Stimulated activated CD4-positive, alpha-beta T cell treated with anti-CD3 and anti-CD28 coated beads, Interleukin-12 subunit alpha, Interleukin-12 subunit beta, amount 100 ng/mL, for 4 hours (primary cell): ENCODE measurements at places on chromosomes 6 and 20.

DNA sequence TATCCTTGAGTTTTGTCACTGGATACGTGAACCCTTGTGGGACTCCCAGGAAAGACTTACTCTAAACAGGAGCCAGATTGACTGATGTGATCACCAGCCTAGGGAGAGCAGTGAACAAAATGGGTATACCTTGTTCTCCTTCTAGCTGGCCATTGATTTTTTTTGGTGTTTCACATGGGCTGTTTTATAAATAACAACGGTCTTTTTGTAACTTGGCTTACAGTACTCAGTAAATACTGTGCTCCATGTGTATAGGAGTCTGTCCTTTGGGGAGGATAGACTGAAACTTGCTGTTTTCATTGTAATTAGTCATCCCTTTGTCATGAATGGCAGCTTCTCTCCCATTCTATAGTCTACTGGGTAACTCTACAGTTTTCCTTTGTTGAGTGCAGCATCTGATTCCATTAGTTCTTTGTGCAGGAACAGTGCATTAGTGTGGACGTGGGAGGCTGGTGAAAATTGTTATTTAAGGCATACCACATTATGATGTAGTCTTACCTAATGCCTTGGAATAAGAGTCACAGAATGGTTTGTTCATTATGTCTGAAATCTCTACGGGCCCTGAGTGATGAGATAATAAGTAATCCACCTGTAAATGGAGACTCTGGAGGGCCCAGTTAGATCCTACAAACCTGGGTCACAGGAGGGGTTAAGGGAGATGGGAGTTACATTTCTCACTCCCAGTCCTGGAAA is 89.5 kb downstream of the TIAM2 start:
- no peak for DNase-seq

- DNase-seq: no peak
Measured at GRCh38 chr20:54110457-54110856, 40.1 kb upstream of the BCAS1 start.

- peak; percentile 6 for DNase-seq
Measured at GRCh38 chr6:41785689-41786450, 1.6 kb upstream of the TOMM6 start.

DNA sequence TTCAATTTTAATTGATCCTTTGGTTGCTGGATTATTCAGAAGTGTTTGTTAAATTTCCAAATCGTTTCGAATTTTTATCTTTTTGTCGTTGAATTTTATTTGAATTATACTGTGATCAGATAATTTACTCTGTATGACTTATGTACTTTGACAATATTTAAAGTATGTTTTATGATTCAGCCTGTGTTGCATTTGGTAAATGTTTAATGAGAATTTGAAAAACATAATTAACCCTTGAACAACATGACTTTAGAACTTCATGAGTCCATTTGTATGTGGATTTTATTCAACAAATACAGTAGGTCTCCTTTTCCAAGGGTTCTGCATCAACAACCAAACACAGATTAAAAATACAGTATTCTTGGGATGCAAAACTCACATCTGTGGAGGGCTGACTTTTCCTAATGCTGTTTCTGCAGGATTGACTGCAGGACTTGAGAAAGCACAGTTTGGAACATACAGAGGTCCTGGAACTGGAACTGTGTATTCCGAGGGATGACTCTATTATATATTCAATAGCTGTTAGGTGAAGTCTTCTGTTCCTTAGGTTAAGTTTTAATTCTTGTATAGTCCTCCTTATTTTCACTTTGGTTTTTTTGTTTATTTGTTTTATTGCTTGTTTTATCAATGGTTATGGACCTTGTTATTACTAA is 40.5 kb downstream of the FAM83B start:
- no peak for DNase-seq

- DNase-seq: no peak
Measured at GRCh38 chr6:145017516-145017915, 717.8 kb downstream of the EPM2A start.

DNA sequence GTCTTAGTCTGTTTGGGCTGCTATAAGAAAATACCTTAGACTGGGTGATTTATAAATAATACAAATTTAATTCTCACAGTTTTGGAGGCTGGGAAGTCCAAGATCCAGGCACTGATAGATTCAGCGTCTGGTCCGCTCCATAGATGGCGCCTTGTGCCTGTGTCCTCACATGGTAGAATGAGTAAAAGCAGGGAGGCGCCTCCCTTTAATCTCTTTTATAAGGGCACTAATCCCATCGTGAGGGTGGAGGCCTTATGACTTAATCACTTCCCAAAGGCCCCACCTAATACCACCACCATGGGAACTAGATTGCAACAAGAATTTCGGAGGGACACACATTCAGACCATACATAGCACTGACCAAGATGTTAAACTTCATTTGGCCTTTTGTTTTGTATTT is 91.2 kb upstream of the TMEM181 start:
- no peak for DNase-seq

- no peak for DNase-seq
Measured at GRCh38 chr20:38405132-38405531, 30.0 kb downstream of the SNHG17 start.

DNA sequence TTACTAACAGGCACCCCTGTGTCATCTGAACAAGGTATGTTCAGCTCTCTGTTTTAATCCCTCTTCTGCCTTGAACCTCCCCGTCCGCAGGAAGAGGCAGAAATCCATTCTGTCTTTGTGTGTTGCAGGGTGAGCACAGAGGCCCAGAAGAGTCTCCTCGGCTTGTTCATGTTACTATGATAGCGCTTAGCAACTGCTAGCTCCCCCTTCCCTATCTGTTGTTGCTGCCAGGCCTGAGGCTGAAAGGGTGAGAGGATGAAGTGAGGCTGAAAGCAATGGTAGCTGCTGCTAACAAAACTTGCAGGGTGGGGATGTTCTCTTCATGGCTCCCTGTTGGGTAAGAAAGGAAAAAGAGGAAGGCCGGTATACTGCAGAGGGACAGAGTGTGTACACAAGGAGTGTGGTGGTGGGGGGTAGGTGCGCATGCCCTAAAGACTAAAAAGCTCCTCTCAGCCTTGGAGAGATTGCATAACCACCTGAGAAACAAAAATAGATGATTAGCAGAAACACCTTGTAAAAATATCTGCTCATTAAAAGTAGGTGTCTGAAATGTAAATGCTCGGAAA is 55.2 kb upstream of the CITED2 start:
- DNase-seq: no peak

GRCh38 chr6:53264915-53265607 is 83.7 kb downstream of the ELOVL5 start:
- no peak for DNase-seq

- DNase-seq: no peak
Measured at GRCh38 chr6:70667256-70667710, 400 bp upstream of the SMAP1 start.

GRCh38 chr6:79246891-79247290 is 12.4 kb upstream of the HMGN3 start:
- DNase-seq: no peak

- DNase-seq: no peak
Measured at GRCh38 chr6:51299621-51300380, 481.1 kb downstream of the TFAP2B start.

DNA sequence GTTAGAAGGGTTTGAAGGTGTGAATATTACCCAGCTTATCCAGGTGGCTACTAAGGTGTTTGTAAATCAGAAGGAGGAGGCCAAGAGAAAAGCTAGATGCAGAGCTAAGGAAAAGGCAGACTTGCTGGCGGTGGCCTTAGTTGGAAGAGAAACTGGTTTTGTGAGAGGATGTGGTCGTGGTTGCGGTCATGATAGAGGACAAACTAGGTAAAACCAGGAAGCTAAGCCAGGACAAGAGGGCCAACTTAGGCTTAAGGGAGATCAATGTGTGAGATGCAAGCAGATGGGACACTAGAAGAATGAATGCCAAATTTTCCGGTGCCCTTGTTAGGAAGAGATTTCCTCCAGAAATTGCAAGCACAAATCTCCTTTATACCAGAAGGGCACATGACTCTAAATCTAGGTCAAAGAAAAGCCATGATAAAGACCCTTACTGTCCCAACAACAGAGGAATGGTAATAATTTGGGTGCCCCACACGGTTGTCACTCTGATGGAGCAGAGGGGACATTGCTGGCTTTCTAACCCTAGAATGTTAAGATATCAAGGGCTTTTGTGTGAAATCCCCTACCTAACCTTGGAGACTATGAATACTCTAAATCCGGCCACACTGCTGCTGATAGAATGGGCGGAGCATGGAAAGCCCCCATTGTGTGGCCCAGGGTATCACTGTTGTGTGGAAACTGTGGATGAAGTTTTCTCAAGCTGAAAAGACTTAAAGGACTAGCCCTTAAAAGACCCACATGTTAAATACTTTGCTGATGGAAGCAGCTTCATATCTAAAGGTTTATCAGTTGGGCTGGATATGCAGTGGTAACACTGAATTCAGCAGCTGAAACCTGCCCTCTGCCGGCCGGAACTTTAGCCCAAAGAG is 7.8 kb downstream of the IL22RA2 start:
- no peak for DNase-seq

- DNase-seq: no peak
Measured at GRCh38 chr6:117955684-117956256, 48.7 kb downstream of the SLC35F1 start.

GRCh38 chr6:39092124-39092523 is 22.9 kb downstream of the SAYSD1 start:
- DNase-seq: no peak

DNA sequence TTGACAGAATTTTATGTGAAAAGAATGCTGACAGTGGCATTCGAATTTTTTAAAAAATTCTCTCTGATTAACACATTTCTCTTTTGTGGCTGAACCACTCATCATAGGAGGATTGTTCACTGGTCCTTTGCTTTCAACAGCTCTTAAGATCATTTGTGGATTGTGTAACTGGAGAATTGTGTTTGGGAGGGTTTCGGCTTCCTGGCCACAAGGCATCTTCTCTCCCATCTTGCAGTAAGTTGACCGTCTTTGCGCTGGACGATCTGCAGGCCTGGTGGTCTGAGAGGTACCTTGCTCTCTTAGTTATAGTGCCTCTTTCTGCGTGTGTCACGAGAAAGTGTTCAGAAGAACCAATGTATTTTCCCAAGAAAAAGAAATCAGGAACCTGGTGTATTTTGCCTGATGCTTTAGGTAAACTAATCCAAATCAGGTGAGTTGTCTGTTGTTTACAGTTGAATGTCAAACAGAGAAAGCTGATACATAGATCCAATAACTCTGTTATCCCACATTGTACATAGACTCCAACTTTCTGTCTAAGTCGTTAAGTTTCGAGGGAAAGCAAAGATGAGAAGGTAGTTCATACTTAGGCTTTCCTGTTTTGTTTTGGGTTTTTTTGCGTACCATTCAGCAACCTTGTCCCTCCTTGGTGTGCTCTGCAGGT is 14.8 kb upstream of the EXOC2 start:
- no peak for DNase-seq

DNA sequence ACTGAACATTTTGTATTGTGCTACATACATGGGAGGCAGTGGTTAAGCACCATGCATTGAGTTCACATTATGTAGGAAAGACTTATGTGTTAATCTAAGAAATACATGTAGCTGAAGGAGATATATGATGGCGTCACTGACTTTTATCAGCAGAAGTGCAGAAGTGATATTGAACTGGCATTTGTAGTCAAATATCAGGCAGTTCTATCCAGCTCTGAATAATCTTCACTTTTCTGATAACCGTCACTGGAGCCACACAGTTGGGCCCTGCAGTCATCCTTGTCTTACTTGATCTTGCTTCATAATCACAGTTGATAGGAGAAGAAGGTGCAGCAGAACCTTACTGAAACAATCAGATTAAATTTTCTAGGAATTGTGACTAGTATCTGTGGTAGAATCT is 26.4 kb downstream of the CRISP1 start:
- DNase-seq: no peak

DNA sequence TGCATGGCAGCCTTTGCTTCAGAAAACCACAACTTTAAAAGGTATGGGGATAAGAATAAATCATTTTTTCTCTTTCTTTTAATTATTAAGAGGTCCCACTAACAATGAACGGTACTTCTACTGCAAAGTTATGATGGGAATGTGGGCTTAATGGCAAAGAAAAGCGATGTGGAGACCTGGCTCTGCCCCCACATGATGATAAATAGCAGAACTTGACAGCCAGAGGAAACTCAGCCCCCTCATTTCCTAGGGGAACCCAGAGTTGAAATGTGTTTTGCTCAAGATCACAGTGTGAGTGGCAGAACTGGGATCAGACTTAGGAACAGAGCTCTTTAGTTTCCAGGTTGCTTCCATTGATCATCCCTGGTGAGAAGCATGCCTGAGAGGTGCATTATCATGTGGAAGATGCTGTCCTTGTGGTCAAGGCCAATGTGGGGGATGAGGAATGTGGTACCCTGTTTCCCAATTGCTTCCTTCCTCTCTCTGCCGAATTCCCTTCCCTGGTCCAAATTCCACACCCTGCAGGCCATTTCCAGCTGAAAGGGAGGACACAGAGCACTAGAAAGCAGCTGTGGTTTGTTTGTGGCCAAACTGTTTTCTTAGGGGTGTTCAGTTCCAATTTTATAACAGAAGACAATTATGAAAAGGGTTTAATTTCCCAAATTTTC is 66.0 kb downstream of the BACH2 start:
- no peak for DNase-seq

GRCh38 chr6:138957903-138958302 is 30.1 kb downstream of the REPS1 start:
- DNase-seq: no peak

GRCh38 chr6:163083141-163083540 is 331.4 kb upstream of the QKI start:
- DNase-seq: no peak

- DNase-seq: no peak
Measured at GRCh38 chr6:114785235-114786127, 442.7 kb upstream of the HS3ST5 start.

DNA sequence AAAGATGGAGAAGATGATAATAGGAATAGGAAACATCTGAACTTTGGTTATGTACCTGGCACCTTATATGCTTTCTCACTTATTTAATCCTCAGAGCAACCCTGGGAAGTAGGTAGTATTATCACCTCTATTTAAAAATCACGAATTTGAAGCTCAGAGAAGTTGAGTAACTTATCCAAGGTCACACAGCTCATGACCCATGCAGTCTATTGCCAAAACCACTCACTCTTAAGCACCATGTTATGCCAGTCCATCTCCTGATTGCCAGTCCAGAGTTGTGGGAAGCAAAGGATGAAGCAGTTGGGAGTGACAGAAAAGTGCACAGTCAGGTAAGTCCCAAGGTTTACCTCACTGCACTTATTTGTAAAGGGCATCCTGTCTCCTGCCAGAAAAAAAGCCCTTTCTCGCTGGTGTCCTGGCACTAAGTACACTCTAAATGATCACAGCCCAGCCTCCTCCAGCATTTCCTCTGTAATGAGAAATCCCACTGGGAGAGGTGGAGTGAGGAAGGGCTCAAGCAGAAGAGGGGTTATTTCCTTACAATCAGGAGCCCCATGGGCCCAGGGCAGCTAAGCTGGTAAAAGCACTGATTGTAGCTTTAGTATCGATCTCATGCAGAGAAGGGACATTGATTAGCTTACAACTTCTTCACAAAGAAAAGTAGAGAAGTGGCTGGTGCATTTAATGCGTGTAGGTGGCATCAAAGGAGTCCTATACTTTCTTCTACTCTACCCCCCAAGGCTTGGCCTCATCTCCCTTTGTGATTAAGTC is 21.3 kb upstream of the SCGN start:
- no peak for DNase-seq
